ENCODE measurements at places on chromosomes 4 and X.

DNA sequence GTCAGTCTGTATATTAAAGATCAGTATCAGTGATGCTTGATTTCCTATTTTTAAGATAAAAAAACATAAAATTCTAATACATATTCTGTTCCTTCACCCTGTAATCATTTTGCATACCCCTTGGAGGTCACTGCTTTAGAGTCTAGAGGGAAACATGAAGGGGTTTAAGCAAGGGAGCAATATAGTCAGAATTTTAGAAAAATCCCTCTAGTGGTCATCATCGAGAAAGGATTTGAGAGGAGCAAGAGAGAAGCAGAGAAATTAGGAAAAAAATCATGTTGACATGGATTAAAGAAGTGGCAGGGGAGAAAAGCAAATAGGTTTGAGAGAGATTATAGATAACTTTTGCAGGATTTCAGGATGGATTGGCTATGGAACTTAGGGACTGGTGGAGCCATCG lies 11.1 kb downstream of the APEX2 start:
- no peak for DNase-seq

GRCh38 chr4:33104273-33104672 lies 2384.1 kb downstream of the PCDH7 start:
- no peak for DNase-seq

DNA sequence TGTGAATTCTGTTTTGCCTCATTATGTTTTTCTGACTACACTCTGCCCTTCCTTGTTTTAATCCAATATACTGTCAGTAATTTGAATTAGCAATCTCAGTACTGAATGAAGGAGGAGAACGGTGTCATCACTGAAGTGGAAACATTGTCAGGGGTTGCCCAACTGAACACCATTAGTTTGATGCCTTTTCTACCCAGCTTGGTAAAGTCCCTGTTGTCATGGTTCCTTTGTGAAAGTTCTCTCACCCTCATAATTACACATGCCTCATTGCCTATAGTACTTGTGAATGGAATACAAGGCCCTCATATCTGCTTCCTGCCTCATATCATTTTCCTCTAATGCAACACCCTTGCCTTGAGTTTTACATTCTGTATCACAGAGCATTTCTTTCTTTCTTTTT lies 76.9 kb downstream of the RRAGB start:
- DNase-seq: no peak

- DNase-seq: peak; percentile 58
Observed at GRCh38 chrX:15143050-15143824, 126.6 kb downstream of the ASB9 start.

DNA sequence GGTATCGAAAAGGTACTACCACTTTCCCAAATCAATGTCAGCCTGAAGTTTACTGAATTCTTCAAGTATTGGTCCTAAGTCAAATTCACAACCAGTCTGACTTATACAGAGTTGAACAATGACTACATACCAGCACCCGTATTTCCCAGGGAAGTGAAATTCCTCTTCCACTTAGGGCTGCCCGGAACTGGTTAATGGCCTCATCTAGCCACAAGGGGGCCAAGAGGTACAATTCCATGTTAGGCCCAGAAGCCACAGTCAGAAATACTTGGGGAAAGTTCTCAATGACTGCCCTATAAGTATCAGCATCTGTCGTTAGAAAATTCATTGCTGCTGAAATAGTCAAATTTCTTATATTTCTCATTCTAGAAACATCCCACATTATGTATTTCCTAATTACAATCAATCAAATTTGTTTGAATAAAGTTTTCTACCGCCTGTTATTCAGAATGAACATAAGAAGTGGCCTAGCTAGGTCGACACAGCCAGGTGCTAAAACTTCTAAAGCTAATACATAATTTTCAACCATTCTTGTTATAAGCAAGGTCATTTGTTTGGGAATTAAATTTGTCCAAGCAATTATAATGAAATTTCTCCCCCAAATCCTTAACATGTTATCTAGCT lies 5.6 kb upstream of the PCDH7 start:
- DNase-seq: no peak

DNA sequence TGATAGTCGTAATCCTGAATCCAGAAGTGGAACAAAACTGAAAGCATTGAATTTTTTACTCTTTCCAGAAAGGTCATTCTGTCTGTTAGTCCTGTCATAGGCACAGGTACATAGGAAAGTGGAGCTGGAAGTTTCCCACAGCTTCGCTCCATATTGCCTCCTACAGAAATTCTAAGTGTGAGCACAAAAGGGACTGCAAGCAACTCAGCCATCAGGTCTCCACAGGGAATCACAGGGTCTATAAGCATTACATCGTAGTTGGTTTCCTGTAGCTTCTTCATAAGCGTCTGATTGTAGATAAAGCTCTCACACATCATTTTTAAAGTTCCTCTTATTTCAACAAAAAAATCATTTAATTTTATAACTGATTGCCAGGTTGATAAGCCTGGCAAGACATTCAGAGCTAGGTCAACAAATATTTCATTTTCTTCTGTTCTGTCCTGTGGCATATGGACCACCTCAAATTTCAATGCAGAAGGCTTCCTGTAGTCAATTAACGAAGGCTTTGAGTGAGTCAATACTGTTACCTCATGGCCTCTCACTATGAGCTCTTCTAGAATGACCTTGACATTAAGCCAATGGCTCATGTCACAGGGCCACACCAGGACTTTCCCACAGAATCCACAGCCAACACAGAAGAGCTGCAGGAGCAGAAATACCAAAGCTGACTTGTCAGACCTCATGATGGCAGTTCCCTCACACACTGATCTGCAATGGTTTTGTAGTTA lies at the start of gene UGT2A3:
Gene UGT2A3 (minus strand): TSS at position 727 of the 728 bp plus-strand sequence. CDS start 44 bp downstream, at position 683.
- DNase-seq: no peak

DNA sequence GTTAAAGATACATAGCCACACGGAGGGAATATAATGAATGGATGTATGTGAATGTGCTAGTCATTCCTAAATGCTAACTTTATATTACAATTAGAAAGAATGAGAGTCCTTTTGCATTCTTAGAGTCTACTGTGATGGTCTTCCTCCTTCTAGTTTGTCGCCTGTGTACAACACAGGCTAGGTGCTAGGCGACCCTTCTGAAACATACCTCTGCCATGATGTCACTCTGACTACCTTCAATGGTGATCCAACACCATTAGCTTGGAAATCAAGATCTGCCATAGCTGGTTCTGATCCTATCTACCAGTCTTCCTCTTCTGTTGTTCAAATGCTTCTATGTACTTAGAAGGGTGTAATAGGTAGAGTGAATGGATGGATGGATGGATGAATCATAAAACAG lies 151.2 kb downstream of the MGST2 start:
- no peak for DNase-seq

DNA sequence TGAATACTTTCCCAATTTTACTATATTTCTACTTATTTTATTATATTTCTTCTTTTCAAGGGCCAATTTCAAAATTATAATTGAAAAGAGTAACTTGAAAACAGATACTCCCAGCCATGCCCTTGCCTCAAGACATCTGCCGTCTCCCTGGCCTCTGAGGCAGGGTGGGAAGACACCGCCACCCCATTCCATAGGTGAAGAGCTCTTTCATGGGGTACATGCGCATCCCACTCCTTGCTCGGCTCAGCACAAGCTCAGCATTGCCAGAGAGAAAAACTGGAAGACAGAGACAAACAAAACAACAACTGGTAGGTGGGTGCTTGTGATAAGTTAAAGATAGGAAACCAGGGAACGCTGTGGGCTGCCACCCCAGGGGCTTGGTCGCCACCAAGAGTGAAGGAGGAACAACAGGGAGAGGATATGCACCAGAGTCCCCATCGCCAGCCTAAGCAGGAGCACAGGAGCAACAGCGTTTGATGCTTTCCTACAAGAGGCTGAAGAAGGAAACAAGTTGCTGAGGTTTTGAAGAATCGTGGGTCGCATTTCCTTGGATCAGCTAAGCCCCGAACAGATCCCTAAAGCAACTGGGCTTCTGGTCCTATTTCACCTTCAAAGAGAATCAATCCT lies 11.3 kb downstream of the TMEM154 start:
- no peak for DNase-seq

DNA sequence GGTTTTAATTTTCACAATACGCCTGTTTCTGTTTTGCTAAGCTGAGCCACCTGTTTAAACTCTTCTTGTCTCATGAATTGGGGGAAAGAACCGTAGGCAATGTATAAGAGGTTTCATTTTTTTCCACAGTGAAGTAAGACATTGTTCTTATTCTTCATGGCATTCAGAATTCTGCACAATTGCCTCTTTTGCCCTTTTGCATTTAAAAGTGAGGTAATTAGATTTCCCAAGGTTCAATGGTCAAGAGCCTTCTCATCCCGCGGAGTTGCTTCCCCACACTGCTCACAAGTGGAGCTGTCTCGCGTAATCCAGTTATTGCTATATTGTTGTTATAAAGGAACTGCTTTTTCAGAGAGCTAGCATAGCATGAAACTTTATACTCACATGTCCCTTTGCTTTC lies 90.9 kb upstream of the SPRY1 start:
- no peak for DNase-seq

- no peak for DNase-seq
Observed at GRCh38 chrX:98409867-98410266, 1526.2 kb downstream of the RPA4 start.

GRCh38 chrX:121649417-121649816 lies 602.0 kb downstream of the GLUD2 start:
- DNase-seq: no peak

DNA sequence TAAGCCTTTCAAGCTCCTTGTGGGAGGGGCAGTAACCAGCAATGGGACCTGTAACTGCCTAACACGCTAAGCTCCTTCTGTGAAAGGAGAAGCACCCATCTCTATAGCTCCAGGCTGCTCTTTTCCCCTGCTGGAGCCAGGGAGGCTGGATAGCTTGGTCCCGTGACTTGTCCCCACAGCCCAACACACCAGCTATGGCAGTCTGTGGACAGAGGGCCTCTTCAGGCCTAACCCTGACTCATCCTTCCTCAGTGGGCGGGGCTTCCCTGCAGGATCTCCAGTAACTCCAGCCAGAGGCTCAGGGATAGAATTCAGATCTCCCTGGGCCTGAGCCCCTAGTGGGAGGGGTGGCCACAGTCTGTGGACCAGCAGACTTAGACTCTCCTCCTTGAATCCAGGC lies 1290.1 kb downstream of the PCDH7 start:
- no peak for DNase-seq

Measured in stimulated activated CD4-positive, alpha-beta T cell treated with anti-CD3 and anti-CD28 coated beads, Interleukin-4, amount 100 ng/mL, for 1 hour (primary cell).